ENCODE measurements at places on chromosomes 3 and 15.

GRCh38 chr3:42799376-42799775 is 4.9 kb downstream of the HIGD1A start:
- no peak for DNase-seq

GRCh38 chr3:10004960-10005564 is 18.4 kb upstream of the EMC3 start:
- DNase-seq: no peak

- no peak for DNase-seq
Measured at GRCh38 chr3:98772022-98772421, 8.9 kb downstream of the ST3GAL6 start.

DNA sequence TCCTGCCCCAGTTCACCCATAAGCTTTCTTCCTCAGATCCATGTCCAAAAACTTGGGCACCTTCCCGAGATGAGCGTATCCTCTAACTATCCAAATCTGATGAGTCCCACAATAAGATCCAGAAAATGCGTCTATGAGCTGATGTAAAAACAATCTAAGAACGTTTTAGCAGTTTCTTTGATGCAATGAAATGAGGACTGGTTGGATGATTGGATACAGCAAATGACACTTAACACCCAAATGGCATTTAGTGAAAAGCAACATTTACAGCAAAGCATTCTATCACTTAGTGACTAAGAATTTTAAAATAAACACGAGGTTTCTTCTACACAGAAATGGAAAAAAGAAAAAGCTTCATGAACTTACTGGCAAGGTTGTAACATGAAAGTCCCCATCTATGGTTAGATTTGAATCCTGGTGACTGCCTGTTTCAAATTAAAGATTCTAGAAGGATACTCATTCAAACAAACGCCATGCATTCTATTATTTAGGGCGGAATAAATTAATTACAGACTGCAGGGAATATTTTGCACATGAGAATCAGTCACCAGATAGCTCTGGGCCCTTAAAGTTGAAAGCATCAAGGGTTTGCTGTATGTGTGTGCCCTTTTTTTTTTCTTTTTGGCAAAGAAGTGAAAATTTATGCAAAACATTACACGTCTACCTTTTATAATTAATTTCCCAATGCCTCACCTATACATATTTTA is 598.6 kb downstream of the FOXP1 start:
- no peak for DNase-seq

- no peak for DNase-seq
Measured at GRCh38 chr3:186220911-186221645, 112.2 kb upstream of the ETV5 start.

DNA sequence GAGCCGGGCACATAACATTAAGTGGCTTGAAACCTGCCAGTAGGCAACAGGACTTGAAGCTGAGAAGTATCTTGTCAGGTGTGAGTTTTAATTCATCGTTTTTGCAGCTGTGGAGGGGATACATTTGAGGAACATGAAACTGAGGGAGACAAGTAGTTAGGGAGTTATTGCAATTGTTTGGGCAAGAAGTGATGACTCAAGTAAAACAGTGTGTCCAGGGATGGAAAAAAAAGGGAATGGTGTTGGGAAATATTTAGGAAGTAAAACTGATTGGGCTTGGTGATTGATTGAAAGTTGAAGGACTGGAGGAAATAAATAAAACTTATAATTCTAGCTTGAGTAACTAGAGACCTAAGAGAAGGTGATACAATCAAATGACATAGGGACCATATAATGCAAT is 85.5 kb downstream of the NCEH1 start:
- DNase-seq: no peak

DNA sequence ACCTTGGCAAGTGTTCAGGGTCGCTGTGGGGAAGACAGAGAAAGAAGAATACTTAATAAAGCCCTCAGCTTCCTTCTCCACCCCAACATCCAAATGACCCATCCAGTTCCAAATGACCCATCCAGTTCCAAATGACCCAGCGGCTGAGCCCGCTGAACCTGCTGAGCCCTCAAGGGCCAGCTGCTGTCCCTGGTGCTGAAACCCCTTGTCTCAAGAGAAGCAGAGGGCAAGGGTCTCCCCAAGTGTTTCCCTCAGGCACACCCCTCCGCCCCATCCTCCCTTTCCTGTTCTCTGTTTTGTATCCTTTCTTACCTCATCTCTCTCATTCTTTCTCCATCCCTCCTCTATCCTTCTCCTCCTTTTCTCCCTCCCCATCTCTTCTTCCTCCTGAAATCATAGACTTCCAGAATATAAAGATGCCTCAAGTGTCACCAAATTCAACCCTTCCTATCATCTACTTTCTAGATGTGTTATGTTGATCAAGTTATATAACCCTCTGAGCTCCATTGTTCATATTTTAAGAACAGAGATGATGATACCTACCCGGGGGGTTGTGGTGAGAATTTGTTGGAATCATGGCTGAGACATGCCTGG is 29.0 kb downstream of the CCDC33 start:
- DNase-seq: no peak

DNA sequence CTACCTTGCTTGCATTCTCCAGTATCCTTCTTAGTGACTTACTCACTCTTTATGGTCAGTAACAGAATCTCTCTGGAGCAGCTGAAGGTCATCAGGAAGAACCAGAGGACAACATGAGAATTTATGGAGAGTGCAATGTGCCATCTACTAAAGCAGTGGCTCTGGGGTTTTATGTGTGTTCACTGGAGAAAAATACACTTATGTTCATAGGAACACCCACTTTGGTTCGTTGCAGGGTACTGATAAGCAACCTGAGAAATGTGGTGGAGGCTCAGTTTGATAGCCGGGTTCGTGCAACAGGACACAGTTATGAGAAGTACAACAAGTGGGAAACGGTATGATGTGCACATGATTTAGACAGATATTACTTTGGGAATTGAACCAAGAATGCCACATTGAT is 12.8 kb downstream of the CPB1 start:
- no peak for DNase-seq

- no peak for DNase-seq
Measured at GRCh38 chr3:115623044-115623868, at the start of gene GAP43. Gene GAP43, plus strand, starts transcription at chr3:115623510. Its CDS starts 180 bp downstream, at chr3:115623690.

DNA sequence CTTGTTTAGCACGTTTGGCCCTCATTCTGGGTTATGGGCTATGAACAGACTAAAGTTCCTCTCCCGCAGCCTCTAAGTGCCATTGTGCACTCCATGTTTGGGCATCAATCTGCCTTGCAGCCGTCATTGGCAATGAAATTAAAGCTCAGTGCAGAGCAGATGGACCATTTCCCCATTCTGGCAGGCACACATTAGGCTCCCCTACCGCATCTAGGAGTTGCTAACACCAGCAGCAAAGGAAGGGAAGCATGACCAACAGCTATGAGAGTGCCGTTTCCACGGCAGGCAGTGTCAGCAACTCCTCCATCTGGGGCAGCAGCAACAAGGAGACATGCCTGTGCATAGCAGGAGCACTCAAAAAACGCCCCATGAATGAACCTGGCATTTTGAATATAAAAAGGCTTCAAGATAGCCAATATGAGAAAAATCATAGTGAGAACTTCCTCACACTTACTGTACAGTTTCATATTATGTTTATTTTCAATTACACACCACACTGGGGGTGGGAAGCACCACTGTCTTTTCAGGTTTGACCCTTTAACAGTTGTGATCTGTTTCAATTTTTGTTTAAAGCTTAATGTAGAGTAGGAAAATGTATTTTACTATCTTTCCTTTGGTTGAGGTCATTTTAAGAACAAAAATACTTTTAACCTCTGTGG is 218.7 kb downstream of the KCNMB2 start:
- no peak for DNase-seq

DNA sequence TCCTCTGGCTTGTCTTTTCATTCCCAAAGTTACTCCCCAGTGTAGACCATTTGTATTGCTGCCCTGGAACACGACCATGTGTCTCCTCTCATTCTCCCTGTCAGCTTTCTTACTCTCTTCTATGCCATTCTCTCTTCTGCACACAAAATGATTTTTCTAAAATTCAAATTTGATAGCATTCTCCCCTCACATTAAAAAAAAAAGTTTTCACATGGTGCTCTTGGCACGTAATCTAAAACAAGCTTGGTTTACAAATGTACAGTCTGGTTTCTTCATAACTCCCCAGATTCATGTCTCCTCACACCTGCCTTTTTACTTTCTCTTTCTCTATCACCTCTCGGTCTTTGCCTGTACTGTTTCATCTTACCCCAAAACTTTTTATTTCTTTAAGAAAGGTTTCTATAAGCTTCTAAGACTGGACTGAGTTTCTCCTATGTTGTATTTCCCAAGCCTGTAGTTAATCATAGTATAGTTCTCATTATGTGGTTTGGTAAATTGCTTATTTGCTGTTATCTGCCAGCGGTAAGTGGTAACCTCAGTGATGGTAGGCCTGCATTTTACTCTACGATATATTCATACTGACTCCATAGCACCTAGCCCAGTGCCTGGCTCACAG is 31.2 kb downstream of the BCHE start:
- no peak for DNase-seq

DNA sequence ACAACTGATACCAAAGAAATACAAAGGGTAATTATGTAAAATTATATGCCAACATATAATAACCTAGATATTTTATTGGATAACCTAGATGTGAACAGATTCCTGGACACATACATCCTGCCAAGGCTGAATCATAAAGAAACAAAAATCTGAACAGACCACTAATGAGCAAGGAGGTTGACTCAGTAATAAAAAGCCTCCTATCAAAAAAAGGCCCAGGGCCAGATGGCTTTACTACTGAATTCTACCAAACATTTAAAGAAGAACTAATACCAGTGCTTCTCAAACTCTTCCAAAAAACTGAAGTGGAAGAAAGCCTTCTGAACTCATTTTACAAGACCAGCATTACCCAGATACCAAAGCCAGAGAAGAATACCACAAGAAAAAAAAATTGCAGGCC is 32.4 kb downstream of the THBS1 start:
- DNase-seq: no peak

- DNase-seq: no peak
Measured at GRCh38 chr15:99455789-99456160, 110.0 kb upstream of the MEF2A start.

- no peak for DNase-seq
Measured at GRCh38 chr15:37007301-37007700, 93.0 kb downstream of the MEIS2 start.

GRCh38 chr3:180808823-180809575 is 103.5 kb upstream of the FXR1 start:
- no peak for DNase-seq

DNA sequence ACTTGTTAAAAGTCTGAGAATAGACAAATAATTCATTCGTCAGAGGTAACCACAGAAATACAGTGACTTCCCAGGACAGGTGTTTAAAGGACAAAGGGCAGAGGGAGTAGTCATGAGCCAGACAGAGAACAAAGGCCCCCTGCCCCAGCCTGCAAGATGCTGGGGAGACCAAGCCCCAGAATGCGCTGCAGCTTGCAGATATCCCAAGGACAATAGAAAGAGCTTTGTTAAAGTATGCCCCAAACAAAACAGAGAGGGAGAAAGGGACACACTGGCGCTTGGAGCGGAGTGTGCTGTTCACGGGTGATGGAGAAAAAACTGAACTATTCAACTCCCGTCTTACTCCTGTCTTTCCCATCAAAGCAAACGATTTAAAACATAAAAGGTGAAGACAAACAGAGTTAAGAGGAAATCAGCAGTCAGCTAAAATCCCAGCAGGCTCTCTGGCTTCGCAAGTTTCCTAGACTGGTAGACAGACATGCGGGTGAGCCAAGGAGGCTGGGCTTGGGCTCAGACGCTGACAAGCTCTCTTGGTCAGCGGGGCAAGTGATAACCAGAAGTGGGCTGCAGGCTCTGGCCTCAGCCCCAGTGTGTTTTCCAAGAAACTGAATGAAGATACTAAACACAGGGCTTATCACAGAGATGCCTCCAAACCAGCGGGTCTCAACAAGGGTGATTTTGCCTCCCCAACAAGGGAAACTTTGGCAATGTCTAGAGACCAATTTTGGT is 130.1 kb downstream of the UACA start:
- DNase-seq: no peak

DNA sequence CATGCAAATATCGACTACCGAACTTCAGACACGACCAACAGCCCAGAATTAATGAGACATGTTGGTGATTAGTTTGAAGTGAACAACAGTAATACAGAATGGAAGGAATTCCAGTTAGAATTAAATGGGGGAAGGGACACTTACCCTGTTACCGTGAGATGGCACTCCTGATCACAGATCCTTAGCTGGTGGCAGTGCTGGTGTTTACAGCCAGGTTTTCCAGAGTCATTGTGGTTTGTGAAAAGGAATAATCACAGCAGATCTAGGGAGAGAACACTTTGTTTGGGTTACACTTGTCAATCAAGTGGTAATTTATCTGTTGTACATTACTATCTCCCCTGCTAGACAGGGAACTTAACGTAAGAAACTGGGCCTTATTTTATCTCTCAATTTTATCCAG is 217.4 kb downstream of the ADAMTS9 start:
- no peak for DNase-seq

GRCh38 chr3:112302881-112303763 is 9.1 kb upstream of the SLC9C1 start:
- DNase-seq: no peak

DNA sequence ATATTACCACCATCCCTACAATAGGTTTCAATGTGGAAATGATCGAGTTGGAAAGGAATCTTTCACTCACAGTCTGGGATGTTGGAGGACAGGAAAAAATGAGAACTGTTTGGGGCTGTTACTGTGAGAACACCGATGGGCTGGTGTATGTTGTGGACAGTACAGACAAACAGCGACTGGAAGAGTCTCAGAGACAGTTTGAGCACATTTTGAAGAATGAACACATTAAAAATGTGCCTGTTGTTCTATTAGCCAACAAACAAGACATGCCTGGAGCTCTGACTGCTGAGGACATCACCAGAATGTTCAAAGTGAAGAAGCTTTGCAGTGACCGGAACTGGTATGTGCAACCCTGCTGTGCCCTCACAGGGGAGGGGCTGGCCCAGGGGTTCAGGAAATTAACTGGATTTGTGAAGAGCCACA is 510 bp downstream of the ARL14 start:
- no peak for DNase-seq

DNA sequence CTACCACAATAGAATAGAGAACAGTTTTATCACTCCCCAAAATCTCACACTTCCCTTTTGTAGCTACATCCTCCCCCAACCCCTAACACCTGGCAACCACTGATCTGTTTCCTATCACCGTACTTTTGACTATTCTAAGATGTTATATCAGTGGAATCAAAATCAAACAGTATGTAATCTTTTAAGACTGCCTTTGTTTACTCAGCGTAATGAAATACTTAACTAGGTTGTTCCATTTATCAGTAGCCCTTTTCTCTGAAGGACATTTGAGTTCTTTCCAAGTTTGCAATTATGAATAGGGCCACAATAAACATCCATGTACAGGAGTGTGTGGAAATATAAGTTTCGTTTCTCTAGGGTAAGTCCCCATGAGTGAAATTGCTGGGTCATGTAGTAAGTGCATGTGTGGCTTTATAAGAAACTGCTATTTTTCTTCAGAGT is 372.3 kb downstream of the SV2B start:
- no peak for DNase-seq

- no peak for DNase-seq
Measured at GRCh38 chr3:52570076-52570475, 33.7 kb downstream of the UQCC5 start.
